ENCODE measurements at places on chromosomes 7 and 10. TPM values are rescaled to one million over a fixed set of nuclear protein-coding genes. Genes with fewer than 3 reads are reported as not detected.

The WNT2 gene
- 0.57 TPM for total RNA-seq

The ARID5B gene
- 77.9 TPM for total RNA-seq

The FRAT1 gene
- 7.0 TPM for total RNA-seq

The TUBAL3 gene
- total RNA-seq = 0.44 TPM

All from kidney (tissue), 22 donors.